ENCODE measurements at places on chromosomes 4 and X.

DNA sequence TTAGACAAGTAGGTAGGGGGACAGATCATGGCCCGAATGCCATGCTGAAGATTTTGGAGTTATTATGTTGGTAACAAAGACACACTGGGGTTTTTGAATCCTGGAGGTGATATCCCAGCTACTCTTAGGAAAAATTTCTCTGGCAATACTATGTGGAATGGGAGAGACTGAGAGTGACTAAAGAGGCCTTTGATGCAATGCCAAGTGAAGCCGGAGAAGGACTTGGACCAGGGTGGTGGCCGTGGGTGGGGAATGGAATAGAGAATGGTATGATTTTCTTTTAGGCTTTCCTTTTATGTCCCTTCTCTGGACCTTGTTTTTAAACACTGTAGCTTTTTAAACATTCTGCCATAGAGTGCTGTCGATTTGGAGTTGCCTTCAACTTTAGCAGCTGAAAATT, 141.6 kb downstream of the DCLK2 start:
- no peak for DNase-seq

- DNase-seq, result no peak
Observed at GRCh38 chr4:142817442-142817841, 28.7 kb downstream of the INPP4B start.

GRCh38 chr4:180823108-180823507, 1420.1 kb upstream of the TENM3 start:
- DNase-seq, result no peak

- no peak for DNase-seq
Observed at GRCh38 chr4:19241895-19242294, 1009.8 kb upstream of the SLIT2 start.

DNA sequence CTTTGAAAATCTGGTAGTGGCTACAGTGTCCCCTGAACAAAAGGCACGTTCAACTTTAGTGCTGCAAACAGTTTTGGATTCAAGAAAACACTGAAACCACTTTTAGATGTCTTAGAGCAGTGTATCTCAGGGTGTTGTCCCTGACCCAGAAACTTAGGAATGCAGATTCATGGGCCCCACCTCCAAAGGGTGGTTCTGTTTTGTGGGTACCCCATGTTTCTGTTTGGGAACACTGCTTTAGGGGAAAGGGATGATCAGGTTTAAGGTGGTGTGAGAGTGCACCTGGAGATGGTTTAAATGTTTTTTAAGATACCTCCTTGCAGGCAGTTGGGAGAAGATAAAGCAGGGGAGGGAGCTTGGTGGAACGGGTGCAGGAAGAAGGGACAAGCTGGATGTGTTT, 55.6 kb downstream of the JADE1 start:
- no peak for DNase-seq

DNA sequence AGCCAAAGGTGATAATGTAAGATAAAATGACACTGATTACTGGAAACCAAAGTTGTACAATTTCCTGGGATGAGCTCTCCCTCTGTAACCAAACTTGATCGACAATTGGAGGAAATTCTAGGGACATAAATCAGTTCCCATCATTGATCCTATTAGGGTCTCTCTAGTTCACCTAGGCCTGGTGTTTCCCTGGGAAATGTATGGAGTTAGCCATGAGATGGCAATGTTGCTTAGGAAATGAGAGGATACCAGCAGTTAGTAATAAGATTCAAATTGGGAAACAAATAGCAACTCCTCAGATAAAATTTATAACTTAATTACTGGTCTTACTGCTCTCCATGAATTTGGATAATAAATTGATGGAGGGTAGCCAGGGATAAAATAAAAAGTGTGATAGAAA, 52.2 kb downstream of the SPATA18 start:
- DNase-seq, result no peak

- DNase-seq, result no peak
Observed at GRCh38 chr4:2060611-2061185, 1.6 kb downstream of the NAT8L start.

GRCh38 chrX:63961964-63962363, 176.9 kb upstream of the ARHGEF9 start:
- DNase-seq, result no peak

- DNase-seq, result no peak
Observed at GRCh38 chrX:136255541-136255940, 4.3 kb upstream of the MAP7D3 start.

- no peak for DNase-seq
Observed at GRCh38 chrX:69031181-69031580, 134.1 kb downstream of the PJA1 start.

- peak; percentile 32 for DNase-seq
Observed at GRCh38 chrX:49838374-49838773, 9.3 kb downstream of the PAGE4 start.

GRCh38 chr4:160537681-160538080, 1434.8 kb downstream of the RAPGEF2 start:
- no peak for DNase-seq

DNA sequence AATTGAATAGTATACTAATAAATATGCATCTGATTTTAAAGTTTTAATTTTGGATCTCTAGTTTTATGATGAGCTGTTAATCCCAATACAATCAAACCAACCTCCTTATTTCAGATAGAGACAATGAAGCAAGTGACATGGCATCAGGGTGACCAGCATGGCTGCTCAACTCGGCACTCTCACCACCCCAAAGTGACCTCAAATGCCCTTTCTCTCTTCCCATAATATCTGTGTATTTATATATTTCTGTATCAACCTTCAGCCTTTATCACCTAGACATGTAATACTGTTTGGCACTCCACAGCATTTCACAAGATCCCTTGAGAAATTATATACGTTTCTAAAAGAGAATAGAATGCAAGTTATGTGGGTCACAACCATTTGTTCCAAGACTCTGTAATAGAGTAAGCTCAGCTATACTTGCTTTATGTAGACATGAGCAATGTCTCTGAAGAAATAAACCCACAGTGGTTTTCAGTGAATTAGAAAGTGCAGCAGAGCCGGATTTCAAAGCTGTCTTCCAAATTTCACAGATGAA, 1623.2 kb upstream of the PABPC4L start:
- DNase-seq, result no peak

All from GM13976 (cell line).